ENCODE measurements at places on chromosomes 12 and 14.
A peak's percentile ranks its signal among the peaks of the same experiment; 100 is the strongest.

GRCh38 chr12:108131035-108131434 lies 1.9 kb downstream of the WSCD2 start:
- no peak for DNase-seq

- DNase-seq: no peak
Observed at GRCh38 chr14:31536201-31536960, 24.8 kb upstream of the NUBPL start.

- no peak for DNase-seq
Observed at GRCh38 chr14:65333943-65334687, 78.4 kb upstream of the FUT8 start.

DNA sequence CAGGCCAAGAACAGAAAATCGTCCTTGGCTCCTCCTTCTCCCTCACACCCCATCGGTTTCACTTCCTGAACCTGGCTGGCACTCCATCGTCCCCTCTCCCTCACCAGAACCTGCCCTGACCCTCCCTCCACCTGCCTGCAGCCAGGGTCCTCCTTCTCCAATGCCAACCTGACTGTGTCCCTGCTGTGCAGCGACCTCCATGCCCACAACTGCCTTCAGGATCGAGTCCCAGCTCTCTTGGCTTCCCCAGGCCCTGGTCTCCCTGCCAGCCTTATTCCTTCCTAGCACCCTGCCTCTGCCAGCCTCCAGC lies 19.8 kb downstream of the HVCN1 start:
- DNase-seq: no peak

DNA sequence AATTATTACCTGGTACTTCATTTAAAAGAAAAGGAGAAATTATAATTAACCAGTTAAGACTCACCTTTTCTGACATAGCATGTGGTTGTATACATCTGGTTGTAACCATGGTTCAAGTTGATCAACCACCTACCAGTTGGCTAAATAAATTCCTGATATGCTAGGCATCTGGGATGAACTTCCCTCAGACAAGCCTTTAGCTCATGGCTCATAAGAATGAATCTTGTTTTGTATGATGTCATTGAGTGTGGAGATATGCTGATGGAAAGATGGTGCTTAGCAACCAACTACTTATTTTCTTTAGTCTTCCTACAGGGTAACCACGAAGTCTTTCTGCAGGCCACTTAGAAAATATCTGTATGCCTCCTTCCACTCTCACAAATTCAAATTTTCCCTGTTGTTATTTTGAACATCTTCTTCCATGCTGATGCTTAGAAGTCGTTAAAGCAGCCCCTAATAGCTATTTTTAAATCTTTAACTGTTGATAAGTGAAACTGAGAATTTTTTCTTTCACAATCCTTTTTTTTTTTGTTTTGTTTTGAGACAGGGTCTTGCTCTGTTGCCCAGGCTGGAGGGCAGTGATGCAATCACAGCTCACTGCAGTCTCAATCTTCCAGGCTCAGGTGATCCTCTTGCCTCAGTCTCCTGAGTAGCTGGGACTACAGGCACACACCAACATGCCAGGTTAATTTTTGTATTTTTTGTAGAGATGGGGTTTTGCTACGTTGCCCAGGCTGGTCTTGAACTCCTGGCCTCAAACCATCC lies 51.9 kb upstream of the PTHLH start:
- no peak for DNase-seq

GRCh38 chr12:65918021-65918420 lies 93.7 kb downstream of the HMGA2 start:
- DNase-seq: no peak

- no peak for DNase-seq
Observed at GRCh38 chr14:103243764-103244737, 90.0 kb upstream of the EIF5 start.

DNA sequence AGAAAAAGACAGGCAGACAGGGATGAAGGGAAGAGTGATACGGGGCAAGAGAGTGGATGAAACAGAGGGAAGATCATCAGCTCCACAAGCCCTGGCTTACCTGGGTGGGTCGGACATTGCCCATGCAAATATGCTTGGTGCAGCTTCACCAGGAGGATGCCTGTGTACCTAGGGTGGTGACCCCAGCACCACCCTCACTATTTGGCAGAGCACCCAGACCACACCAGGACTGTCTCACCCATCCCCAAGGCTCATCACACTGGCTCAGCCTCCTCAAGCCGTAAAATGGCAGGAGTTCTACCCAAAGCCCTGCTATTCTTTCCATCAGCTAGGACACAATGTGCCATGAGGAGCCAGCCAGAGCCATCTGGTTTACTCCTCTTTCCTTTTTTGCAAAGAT lies 3.0 kb downstream of the GALNT8 start:
- no peak for DNase-seq

- DNase-seq: no peak
Observed at GRCh38 chr14:20803223-20803622, 579 bp upstream of the RNASE1 start.

DNA sequence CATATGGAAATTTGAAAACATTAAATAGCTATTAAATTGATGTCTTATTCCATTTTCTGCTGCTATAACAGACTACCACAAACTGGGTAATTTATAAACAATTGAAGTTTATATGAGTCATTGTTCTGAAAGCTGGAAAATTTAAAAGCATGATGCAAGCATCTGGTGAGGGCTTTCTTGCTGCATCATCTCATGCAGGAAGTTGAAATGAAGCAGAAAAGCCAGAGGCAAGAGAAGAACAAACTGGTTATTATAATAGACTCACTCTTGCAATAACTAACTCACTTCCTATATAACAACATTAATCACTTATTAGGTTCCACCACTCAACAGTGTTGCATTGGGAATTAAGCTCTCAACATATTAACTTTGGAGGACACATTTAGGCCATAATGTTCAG lies 1277.4 kb downstream of the LRFN5 start:
- DNase-seq: no peak

GRCh38 chr14:88130057-88130432 lies 125.1 kb downstream of the GPR65 start:
- DNase-seq: no peak

GRCh38 chr12:118842866-118843265 lies 138.5 kb upstream of the SRRM4 start:
- no peak for DNase-seq

DNA sequence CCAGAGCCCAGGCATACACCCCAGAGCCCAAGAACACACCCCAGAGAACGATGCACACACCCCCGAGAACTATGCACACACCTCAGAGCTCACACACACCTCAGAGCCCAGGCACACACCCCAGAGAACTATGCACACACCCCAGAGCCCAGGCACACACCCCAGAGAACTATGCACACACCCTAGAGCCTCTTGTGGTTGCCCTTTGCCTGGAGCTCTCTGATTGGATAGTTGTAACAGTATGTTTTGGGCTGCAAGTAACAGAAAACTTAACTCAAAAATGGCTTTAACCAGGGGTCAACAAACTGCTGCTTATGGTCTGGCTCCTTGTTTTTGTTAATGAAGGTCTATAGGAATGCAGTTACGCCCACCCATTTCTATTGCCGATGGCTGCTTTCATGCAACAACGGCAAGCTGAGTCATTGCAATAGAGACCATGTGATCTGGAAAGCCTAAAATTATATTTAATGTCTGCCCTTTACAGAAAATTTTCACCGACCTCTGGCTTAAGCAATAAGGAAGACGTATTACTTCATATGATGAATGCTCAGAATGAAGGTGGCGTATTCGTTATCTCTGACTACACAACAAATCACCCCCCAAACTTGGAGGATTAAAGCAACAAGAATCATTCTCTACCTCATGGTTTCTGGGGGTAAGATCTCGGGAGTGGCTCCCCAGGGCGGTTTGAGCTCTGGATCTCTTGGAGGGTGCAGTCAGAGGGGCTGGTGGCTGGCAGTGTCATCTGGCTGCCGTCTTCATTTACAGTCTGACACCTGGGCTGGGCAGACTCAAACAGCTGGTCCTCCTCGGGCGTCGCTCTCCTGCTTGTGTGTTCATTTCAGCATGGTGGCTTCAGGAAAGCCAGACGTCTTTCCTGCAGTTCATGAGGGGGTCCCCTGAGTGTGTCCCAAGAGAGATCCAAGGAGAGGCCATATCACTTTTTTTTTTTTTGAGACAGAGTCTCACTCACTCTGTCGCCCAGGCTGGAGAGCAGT lies 66.3 kb upstream of the NCOR2 start:
- DNase-seq: no peak

DNA sequence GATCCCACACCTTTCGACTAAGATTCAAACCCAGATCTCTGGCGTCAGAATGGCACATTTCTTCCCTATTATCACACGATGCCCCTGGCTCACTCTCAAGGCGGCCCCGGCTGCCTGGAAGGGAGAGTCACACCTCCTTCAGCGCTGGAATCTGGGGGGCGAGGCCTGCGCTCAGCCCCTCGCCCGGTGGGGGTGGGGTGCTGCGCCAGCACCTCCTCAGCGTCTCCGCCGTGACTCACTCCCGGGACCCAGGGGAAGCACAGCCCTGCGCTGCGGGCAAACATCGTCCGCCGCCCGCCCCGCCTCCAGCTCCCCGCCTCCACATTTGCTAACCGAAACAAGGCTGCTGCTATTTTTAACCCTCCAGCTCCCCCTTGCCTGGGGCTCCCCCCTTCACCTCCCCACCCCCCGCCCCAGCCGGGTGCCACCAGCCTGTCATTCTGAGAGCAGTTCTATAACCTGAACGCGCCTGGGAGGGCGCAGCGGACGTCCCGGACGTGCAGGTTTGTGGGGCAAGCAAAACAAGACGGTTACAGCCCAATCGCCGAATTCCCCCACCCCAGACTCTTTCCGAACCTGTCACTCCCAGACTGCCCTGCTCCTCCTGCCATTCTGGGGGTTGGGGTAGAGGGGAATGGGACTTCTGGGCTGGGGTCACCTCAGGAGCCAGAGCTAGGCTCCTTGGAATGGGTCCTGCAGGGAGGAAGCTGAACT lies 6.7 kb downstream of the HDAC7 start:
- peak; percentile 58 for DNase-seq

DNA sequence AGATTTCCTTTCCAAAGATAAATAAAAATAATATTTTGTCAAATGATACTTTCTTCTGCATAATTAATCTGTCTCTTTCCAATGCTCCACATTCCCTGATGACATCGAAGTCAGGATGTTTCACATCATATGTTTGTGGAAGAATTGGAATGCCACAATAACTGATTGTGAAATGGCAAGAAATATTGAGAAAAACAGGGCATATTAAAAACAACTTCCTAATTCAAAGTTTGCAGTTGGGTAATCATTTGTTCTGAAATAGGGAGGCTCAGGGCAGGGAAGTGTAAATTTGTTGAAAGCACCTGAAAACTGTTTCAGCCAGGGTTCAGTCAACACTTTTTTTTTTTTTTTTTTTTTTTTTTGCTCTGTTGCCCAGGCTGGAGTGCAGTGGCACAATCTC lies 50.7 kb downstream of the BCAT1 start:
- DNase-seq: no peak

GRCh38 chr14:99538733-99539132 lies 57.5 kb downstream of the CCNK start:
- DNase-seq: no peak

GRCh38 chr12:28955931-28956330 lies 193.1 kb upstream of the FAR2 start:
- DNase-seq: no peak

DNA sequence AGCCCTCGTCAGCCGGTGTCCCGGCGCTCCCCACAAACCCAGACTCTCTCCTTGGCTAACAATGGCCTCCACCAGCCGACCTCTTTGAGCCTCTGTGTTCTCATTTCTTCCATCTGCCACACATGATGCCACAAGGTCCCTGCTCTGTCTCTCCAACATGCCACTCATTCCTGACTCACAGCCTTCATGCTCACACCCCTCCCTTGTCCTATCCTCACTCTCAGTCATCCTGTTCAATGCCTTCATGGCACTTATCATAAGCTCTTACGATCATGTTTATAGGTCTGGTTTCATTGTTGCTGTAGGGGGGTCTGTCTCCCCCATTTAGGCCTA lies 9.6 kb upstream of the SERPINA11 start:
- no peak for DNase-seq

- no peak for DNase-seq
Observed at GRCh38 chr12:107417004-107417403, 268.6 kb upstream of the PWP1 start.

DNA sequence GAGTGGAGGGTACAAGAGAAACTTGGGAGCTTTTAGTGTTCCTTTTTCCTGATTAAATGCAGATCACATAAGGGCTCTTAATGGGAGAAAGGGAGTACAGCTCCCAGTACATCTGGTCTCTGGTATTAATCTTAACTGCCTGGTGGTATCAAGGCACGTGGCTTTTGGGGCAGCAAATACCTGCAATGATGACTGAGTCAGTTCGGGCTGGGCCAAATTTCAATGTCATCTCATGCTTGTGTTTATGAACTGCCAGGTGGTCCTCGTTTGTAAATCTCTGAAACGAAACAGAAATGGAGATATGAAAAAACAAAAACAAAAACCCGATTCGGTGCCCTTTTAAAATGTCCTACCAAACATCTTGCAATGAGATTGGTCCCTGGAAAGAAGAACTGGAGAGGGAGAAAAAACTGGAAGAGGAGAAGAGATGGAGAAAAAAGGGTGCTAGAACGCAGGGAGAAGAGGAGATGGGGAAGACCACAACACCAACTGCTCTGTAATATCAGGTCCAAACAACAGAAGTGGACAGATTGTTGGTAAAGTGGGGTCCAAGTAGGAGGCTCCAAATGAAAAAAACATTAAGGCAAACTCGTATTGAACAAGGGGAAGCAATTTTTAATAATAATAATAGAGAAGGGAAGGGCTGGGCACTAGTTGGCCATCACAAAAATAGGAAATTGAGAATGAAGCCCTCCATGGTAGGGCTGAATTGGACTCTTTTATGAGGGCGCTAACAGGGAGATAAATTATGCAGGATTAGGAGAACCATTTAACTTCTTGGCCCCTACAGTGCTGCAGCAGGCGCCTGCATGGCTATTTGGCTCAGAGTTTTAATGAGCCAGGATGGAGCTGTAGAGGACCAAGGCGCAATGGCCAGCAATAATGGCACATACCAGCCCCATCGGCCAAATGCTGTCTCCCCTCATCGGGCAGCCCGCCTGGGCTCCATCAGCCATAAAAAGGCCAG lies 45.4 kb upstream of the NPFF start:
- DNase-seq: no peak

DNA sequence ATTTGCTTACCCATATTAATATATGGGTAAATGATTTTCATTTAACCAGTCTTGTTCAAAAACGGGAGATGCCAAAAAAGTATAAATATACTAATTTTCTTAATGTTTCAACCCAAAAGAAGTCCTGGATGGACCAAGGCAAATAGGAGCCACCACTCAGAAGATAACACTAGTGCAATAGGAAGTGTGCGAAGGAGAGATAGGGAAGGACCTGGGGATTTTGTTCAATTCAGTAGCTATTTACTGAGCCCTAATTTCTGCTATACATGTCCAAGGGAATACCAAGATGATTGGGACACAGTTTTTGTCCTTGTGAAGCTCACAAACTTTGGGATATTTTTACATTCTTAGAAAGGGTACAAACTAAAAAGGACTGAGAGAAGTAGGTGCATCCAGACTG lies 1.5 kb downstream of the CMAS start:
- no peak for DNase-seq
